Stromal cell of bone marrow (primary cell): ENCODE measurements at places on chromosomes 3 and 15.

DNA sequence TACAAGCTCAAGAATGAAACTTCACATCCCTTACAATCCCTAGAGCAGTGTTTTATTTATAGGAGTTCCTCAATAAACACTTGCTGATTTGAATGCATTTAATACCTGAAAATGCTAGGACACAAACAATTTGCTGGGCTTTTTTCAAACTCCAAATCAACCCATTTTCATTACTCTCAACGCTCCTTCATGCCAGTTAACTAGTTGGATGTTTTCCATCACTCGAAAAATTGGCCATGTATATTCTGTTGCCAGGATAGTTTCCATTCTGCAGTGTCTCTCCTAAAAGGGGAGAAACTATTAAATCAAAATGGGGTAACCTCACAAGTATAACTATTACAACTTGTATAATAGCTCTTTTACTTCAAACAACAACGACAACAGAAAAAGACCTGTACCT, 1.2 kb downstream of the GBE1 start:
- no peak for DNase-seq

GRCh38 chr3:186942168-186942567, 11.8 kb downstream of the ST6GAL1 start:
- DNase-seq, result no peak

DNA sequence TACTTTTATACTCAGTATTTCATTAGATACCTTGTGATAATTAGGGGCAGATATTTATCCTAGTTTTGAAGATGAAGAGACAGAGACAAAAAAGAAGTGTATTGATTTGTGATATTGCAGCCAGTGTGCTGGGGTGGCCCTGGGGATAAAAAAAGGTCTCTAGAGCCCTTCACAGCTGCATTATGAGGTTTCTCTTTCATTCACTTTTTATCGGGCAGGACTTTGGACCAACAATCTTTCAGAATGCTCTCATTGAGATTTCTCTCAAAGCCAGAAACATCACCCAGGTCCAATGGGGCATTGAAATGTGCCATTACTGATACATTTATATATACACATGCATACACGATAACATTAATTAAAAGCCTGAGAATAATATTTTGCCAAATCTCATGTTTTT, 20.5 kb upstream of the SELENOT start:
- DNase-seq, result no peak

DNA sequence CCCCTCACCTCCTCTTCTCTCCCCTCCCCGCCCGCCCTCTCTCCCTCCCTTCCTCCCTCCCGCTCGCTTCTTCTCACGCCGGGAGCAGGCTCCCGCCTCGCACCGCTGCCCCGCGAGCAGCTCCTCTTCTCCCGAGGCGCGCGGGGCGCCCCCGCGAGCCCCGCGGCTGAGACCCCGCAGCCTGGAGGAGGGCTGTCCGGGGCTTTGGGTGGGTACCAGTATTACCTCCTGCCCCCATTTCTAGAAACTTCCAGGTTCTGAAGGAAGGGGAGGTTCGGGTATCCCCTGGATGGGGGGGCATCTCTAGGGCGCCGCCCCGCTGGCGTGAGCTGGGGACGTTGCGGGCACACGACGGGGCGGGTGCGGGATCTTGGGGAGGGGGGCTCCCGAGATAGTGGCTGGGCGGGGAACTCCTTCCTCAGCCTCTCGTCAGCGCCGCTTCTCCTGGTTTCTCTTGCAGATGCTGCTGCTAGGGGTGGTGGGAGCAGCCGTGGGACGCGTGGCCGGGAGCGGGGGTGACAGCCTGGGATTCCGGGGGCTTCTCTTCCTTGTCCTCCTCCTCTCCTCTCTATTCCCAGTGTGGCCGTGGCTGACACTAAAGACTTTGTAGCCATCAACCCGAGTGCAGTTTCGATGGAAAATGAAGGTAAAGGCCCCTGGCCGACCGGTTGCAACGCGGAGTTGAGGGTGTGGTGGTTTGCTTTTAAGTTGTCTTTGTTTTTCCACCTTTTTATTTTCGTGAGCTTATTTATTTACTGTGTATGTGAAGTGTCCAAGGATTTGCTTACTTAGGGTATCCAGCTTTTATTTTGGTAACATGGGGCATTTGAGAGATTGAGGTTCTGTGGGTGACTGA, 474 bp downstream of the ATP2C1 start:
- no peak for DNase-seq

DNA sequence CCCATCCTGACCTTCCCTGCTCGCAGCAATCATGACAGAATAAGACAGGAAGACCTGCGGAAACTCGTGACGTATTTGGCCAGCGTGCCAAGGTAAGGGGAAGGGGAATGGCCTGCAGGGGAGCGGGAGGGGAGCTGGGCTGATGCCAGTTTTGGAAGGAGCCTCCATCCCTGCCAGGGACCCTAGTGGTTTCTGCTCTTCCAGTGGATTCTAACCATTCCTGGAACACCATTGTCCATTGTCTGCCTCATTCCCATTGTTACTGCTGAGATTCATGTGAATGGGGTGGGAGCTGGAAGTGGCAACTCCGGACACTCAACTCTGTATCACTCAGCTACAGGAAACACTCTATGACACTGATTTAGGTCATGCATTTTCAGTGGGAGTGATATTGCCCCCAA, 242.9 kb upstream of the ROPN1 start:
- no peak for DNase-seq

GRCh38 chr3:129745253-129745652, 138.8 kb upstream of the PLXND1 start:
- DNase-seq, result peak; percentile 40

GRCh38 chr15:31302778-31303725, 23.6 kb upstream of the KLF13 start:
- no peak for DNase-seq

- no peak for DNase-seq
Measured at GRCh38 chr3:151082880-151083838, 2.3 kb upstream of the MED12L start.

DNA sequence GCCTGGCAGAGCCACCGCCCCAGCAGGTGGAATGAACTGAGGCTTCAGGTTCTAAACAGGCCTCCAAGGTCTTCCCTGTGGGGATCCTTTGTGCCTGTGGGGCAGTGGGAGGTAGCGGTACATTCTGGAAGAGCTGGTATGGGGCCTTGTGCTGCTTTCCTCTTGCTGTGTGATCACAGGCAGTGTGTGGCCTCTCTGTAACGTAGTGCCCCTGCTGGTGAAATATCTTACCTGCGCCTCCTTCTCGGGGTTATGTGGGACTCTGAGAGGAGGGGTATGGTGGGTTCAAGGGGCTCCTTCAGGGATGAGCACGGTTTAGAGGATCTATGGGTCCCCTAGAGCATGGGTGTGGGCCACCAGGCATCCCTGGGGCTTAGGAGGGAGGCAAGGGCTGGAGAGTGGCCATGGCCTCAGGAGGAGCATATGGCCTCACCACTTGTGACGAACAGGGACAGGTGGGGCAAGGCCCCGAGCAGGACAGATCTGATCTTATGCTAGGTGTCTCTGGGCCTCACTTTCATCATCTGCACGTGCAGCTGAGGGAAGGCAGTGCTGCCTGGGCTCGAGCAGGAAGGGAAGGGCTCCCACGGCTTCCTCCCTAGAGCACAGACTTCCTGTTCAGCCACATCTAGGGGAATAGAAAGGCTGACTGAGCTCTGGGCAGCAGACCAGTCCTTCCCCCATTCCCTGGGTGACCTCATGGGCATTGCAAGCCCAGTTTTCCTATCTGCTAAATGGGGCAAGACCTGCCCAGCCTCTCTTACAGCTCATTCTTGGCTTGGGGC, 1.9 kb upstream of the ALS2CL start:
- DNase-seq, result no peak

GRCh38 chr3:49889296-49889695, 14.4 kb downstream of the MST1R start:
- DNase-seq, result no peak
